ENCODE measurements at places on chromosomes 4 and X.

DNA sequence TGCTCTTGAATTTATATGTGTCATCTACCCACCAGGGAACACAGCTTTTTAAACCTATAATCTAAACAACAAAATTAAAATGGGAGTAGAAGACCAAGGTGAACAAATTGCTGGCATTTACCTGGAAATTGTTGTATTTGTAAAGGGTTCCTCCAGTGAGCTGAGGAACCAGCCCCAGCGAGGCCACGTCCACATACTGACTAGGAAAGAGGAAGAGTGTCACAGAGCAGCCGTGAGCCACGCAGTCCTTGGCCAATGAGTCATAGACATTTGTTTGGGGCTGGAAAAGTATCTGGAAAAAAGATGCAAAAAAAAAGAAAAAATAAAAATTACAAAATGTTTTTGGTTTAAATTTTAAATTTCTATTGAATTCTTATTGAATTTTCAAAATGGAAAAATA, 58.7 kb downstream of the METTL14 start:
- DNase-seq, result no peak

GRCh38 chr4:137621056-137621455, 88.8 kb upstream of the PCDH18 start:
- peak; percentile 71 for DNase-seq

GRCh38 chr4:211033-211511, 86.8 kb downstream of the ZNF718 start:
- DNase-seq, result no peak

DNA sequence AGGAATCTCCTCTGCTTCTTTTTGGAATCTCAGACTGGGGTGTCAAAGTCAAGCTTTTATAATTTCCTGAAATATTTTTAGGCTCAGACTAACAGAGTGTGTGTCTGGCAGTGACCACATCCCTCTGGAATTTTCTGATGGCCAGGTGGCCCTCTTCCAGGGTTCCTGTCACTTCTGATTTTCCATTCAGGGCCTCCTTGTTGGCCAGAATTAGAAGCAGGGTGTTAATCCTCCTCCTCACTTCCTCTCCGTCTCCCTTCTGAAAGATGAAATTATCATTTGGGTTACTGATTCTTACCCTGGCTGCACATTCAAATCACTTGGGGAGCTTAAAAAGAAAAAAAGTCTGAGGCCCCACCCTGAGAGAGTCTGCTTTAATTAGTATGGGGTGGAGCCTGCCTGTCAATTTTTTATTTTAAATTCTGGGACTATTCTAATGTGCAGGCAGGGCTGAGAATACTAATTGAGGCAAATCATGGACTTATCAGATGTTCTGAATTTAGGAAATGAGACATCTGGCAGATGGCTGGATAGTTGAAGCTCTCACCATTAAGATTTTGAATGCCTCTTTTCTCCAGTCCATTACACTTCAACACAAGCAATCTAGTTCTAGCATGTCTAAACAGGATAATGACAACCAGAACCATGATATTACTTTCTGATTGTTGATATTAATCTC, 43.2 kb downstream of the HAND2 start:
- DNase-seq, result peak; percentile 42

- DNase-seq, result no peak
Measured at GRCh38 chr4:25811841-25812240, 50.9 kb downstream of the SEL1L3 start.

DNA sequence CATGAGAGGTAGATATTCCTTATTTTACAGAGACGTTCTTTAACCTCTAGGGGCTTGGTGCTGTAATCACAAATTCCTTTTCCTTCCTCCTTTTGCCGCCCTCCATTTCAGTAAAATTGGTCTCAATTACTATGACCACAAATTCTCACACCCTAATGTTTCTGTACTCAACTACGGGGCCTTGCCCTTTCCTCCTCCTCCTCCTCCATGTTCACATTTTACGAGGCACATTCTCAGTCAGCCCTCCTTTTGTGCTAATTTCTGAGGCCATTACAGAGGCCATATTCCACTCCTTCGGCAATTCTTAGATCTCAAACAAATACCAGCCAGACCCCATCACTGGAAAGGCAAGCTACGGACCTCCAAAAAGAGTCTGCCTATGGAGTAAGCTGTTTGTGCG, 92.1 kb downstream of the SH3KBP1 start:
- DNase-seq, result no peak

All from fibroblast of skin of right biceps (primary cell).